SIG-M5 (cell line): ENCODE measurements at places on chromosomes 11 and 22.

GRCh38 chr11:1516273-1517067, 29.9 kb upstream of the MOB2 start:
- DNase-seq, result no peak

DNA sequence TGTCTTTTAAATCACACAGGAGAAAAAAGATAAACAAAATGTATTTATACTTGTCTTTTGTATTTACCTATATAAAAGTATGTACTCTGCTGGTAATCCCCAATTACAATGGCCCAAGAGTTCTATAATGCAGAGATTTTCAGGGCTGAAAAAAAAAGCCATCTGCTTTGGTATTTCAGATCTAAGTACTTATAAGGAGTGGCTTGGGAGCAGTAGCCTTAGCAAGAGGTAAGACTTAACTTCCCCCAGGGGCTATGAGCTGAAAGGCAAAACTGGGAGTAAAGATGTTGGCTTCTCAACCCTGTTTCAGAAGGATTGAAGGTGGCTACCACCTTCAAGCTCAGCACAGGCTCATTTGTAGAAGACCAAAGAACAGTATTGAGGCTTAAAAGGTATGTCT, 35.3 kb upstream of the EP300 start:
- DNase-seq, result no peak

DNA sequence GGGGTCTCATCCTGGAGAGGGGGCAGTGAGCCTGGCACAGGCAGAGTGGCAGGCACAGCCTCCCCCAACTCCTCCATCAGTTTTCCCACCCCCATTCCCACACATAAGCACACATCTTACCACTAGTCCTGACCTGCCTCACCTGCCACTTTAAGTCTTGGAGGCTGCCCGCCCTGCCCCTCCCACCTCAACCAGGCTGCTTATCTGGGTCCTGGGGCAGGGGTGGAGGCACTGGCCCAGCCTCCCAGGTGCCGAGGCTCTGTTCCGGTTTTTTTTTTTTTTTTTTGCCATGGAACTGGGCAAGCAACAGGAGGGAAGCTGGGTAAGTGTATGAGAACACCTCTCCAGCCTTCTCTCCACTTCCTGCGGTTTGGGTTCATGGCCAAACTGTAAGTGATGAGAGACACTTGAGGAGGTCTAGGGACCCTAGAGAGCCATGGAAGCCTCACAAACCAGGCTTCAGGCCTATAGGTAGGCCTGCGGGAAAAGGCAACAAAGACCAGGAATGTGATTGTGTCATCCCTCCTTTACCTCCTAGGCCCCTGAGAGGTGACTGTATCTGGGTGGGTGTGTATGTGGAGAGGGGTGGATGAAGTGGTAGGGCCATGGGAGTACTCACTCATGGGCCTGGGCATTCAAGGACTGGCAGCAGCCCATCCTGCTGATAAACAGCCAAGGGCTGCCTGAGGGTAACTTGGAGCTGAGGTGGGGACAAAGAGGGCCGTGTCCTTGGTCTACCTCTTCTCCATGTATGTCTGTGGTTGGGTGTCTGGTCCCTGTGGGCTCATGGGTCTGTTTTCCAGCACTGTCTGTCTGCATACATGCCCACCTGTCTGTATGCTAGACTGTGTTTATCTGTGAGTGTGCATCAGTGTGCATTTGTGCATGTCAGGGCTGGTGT, 22.6 kb downstream of the PHLDB1 start:
- no peak for DNase-seq

GRCh38 chr22:44076825-44077224, 52.7 kb downstream of the PARVB start:
- no peak for DNase-seq

DNA sequence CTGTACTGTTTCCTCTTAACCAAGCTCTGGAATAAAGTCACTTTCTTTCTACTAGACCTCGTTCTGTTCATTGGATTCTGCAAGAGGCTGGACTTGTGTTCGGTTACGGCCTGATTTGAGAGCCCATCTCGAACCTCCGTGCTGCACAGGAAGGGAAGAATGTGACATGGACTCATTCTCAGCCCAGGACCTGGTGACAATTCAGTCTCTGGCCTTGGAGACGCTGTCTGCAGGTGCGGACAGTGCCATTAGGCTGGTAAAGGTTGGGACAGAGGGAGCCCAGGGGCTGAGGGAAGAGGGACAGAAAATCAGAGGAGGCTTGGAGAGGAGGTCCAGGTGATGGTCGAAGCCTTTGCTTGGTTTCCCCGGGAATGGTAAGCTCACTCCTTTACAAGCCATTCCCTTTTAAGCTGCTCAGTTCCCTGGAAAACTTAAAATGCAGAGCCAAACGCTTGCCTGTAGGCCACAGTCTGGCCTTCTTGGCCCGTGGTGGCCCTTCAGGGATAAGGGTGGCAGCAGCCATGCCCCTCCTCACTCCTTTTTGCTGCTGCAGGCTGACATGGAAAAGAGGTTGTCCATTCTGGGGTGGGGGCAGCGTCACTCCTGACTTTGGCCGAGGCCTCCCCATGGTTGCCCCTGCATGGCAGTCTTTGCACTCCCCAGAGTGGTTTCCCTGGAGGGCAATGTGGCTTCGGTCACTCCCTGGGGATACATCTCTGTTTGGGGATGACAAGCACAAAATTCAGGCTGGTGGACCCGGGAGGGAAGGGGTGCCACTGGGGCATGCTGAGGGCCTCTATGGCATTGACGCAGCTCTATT, 52.3 kb downstream of the SHISAL1 start:
- DNase-seq, result no peak

GRCh38 chr22:47163856-47164513, 401.5 kb downstream of the TBC1D22A start:
- DNase-seq, result no peak

- DNase-seq, result no peak
Measured at GRCh38 chr11:75262436-75262835, 21.9 kb downstream of the TPBGL start.

- DNase-seq, result no peak
Measured at GRCh38 chr11:95512682-95513081, 276.9 kb downstream of the FAM76B start.

DNA sequence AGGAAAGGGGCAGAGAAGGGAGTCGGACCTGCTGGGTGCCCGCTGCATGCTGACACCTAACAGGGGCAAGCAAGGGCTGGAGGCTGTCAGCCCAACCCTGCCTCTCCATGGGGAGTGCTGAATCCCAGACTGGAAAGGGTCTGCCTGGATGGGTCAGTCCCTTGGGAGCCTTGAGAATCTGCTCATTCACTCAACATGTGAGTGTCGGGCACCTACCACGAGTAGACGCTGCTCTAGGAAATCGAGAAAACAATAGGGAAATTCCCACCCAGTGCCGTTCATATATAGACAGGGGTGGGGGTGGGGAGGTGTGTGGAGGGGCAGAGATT, 4.4 kb upstream of the CTSD start:
- no peak for DNase-seq

DNA sequence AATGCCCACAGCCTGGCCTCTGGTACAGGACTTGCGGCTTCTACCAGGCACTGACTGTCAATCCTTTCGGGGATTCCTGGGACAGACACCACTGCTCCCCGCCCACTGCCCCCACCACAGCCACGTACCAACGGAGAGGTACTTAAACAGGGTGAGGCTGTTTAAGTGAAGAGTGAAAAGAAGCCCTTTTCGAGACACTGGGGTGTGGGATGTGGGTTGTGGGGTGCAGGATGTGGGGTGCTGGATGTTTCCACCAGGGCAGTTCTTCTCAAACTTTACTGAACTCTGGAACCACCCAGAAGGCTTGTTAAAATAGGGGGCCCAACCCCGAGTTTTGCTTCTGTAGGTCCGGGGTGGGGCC, 34.2 kb upstream of the PRR5 start:
- no peak for DNase-seq

DNA sequence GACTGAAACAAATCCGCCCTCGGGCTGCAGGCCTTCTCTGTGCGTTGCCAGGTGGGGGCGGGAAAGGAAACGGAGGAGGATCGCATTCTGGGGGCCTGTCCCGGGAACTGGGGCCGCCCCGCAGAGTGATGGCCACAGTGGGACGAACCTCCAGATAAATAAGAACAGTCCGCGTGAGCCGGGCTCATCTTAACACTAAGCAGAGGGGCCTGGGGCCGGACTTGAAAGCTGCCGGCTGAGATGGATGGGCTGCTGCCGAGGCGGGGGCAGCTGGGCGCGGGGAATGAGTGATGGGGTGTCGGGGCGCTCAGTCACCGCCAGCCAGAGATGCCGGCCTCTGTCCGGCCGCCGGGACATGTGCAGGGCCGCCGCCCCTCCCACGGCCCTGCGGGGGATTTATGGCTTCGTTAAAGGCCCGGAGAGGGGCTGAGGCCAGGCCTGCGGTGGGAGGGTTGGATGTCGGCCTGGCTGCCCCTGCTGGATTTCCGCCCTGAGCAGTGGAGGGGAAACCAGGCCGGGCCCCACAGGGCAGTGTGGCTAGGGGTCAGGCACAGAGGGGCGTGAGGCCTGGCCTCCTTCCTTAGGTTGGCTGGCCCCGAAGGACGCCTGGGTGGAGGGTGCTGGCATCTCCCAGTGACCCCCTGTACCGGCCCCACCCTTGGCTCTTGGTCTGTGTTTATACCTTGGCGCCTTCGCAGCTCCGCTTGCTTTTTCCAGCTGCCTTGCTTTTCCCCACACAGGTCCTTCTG, 45.3 kb upstream of the CD82 start:
- DNase-seq, result no peak

DNA sequence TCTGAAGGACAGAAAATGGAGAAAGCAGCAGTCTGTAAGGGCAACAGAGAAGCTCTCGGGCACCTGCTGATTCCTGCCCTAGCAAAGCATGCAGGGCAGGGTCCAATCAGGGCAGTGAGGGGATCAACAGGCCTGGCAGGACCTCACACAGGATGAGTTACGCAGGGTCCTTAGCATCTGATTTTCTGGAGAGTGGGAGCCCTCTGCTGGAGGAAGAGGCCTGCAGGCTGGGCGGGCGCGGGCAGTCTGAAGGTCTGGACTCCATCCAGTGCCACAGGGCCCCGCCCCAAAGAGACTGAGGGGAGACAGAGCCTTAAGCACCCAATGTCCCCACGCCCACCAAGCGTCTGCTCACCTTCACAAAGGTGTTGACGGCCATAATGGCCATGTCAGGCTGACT, 28.9 kb downstream of the AP1B1 start:
- DNase-seq, result no peak

DNA sequence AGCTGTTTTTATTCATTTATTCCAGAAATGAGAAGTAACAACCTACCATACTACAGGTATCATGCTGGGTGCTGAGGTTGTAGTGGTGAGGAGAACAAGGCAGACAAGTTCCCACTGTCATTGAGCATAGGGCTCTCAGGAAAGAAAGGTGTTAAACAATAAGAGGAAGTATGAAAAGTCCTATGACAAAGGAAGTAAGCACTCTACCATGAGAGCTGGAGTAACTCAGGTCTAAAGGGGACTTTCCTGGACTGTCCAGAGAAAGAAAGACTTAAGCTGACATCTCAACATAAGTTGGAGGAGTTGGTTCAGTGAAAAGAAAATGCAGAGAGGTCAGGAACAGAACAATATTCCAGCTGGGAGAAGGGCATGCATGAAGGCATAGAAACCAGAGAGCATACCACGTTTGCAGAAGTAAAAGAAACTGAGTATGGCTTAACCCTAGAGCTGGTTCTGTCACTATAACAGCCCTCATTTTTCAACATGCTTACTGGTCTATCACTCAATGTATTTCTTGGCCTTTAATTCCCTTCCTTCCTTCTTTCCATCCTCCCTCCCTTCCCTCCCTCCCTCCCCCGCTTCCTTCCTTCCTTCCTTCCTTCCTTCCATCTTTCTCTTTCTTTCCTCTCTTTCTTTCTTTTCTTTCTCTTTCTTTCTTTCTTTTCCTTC, 137.8 kb upstream of the BDNF start:
- DNase-seq, result no peak

- no peak for DNase-seq
Measured at GRCh38 chr22:43172191-43172590, 14.7 kb downstream of the TTLL12 start.

- no peak for DNase-seq
Measured at GRCh38 chr11:106389101-106389500, 311.6 kb downstream of the AASDHPPT start.

GRCh38 chr11:57386178-57386940, 4.1 kb downstream of the PRG2 start:
- DNase-seq, result no peak

DNA sequence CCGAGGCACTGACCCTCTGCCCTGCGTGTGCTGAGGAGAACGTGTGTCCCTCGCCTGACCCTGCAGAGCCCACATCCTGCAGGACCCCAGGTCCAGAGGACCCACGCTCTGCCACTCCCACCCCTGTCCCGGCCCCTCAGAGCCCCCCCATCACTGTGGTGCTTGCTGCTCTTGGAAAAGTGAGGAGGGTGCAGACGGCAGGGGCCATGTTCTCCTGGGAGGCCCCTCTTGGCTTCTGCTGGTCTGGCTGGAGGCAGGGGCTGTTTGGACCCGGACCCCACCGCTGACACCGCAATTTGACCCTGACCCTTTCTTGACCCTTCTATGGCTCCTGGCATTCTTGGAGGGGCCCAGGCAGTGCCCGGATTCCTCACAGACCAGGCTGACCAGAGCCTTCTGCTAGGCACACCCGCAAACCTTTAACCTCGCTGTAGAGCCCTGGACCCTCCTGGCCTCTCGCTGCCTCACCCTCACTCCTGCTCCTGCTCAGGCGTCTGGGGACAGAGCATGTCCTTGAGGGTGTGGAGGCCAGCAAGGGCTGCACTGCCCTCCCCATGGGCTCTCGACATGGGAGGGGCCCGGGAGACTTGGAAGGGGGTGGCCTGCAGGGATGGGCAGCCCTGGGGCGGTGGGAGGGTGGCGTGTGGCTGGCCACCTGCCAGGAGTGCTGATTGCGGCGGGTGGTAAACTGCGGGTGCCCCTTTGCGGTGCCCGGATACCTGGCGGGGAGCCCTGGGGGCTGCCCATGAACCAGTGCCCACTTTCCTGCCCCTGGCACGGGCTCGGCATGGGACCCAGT, 37.0 kb upstream of the MUC5AC start:
- DNase-seq, result no peak

- no peak for DNase-seq
Measured at GRCh38 chr22:42399315-42400271, 32.6 kb downstream of the NFAM1 start.

- DNase-seq, result no peak
Measured at GRCh38 chr11:102226702-102227490, 90.4 kb upstream of the BIRC3 start.

DNA sequence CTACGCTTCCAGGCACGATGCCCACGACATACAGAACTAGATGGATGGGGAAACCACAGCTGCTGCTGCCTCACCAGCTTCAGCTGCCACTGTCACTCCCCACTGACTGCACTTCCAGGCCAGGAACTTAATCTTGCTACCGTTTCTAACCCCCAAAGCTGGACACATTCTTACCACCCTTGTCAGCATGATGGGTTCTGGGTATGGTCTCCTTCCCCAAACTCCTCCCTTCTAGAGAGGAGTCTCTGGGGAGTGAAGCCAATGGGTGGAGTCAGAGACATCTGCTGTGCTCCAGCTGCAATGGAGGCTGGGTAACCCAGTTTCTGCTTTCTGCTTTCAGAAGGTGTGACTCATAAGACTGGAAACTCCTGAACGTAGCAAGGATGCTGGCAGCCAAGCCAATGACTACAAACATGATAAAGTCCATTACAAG, 87.0 kb upstream of the THY1 start:
- peak; percentile 20 for DNase-seq

DNA sequence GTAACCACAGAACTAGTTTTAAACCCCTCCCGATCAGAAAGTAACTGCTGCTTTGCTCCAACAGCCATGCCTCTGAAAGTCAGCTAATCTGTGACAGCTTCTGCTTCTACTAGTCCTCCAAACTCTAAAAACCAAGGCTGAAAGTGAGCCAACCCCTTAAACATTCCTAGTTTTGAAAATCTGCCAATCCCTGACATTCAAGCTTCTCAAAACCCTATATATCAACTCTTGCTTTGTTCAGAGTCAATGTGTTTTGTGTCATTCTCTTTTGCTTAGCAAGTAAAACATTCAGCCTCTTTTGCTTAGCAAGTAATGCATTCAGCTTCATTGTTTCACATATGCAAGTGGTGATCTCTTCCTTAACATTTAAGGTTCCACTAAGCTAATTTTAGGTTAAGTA, 56.9 kb downstream of the ATG16L2 start:
- DNase-seq, result no peak
